CD8-positive, alpha-beta memory T cell (primary cell): ENCODE measurements at places on chromosomes 7 and 10.
A peak's percentile ranks its signal among the peaks of the same experiment; 100 is the strongest.

- DNase-seq, result no peak
These were observed 659 bp downstream of the OPTN start for GRCh38 chr10:13100349-13101294.

GRCh38 chr10:93319896-93320295 is 162.2 kb downstream of the MYOF start:
- DNase-seq, result no peak

GRCh38 chr7:129202058-129202777 is 13.8 kb downstream of the SMO start:
- DNase-seq, result no peak

GRCh38 chr7:144386741-144387140 is 16.8 kb downstream of the NOBOX start:
- no peak for DNase-seq

GRCh38 chr7:74606101-74606908 is 51.2 kb upstream of the GTF2I start:
- DNase-seq, result no peak

- no peak for DNase-seq
These were observed 66.7 kb upstream of the FGL2 start for GRCh38 chr7:77266291-77266794.

- DNase-seq, result no peak
These were observed 161.0 kb upstream of the POT1 start for GRCh38 chr7:125090596-125090995.

DNA sequence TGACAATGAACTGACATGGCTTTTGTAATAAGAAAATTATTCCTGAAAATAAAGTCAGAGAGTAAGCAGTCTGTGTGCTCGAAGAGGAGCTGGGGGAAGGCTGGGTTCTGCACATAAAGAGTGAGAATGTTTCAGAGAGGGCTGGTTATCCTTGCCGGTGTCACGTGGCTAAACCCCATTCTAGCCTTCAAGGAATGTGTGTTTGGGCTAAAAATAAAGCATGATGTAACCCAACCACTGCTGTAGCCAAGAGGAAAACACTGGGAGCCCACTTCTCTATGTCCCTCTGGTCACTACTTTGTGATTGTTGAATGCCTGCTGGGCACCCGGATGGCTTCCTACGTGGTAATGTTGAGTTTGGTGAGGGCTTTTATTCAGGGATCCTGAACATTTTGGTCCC is 23.5 kb downstream of the WDFY4 start:
- DNase-seq, result no peak

DNA sequence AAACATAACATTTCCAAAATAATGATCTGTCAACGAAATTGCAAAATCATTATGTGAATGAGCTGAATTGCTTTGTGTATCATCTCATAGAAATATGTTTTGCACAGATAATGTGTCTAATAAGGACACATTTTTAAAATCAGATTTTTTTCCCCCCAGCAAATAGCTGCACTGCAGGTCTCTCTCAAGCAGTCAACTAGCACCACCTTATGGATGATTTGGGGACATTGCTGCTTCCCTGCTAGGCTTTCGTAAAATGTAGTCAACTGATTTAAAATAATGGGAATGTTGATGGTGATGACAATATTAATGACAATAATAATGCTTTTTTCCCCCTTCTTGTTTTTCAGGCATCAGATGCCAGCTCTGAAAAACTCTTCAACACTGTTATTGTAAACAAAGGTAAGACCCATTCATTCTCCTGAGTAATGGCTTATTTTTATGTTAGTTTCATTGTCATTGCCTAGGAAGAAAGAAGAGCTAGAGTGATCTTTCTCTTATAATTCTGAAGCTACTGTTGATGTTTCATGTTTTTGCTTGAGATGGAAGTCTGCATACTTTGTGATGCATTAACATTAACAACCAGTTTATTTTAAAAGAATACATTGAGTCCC is 433.6 kb upstream of the GALNT17 start:
- DNase-seq, result peak; percentile 57

DNA sequence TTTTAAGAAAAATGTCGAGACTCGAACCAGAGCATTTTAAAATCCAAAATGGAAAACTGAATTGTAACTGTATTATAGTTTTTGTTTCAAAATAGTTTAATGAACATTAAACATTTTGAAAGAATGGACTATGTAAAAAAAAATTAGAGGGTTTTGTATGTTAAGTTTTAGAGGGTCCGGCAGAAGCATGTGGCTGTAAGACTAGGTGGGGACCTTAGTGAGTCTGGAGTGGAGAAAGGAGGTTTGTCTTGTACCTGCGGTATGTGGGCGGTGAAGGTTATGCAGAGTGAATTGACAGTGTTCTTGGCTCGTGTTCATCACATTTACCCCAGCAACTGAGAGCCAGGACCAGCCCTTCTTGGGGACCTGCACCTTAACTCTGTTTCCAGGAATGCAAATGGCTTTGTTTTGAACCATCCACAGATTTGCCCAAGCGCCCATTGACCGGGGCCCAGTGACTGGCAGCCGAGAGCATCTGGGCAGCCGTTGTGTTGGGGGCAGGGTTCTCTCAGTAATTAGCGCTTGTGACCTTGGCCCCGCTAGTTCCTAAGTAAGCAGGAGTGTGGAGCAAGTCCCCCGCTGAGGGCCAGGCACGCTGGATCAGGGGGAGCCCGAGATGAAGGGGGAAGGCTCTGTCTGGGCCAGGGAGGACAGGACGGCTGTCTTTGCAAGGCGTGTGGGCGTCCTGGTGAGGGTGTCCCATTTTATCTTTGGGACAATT is 1.4 kb upstream of the KLF6 start:
- no peak for DNase-seq

GRCh38 chr7:158108646-158109293 is 478.9 kb downstream of the PTPRN2 start:
- no peak for DNase-seq

DNA sequence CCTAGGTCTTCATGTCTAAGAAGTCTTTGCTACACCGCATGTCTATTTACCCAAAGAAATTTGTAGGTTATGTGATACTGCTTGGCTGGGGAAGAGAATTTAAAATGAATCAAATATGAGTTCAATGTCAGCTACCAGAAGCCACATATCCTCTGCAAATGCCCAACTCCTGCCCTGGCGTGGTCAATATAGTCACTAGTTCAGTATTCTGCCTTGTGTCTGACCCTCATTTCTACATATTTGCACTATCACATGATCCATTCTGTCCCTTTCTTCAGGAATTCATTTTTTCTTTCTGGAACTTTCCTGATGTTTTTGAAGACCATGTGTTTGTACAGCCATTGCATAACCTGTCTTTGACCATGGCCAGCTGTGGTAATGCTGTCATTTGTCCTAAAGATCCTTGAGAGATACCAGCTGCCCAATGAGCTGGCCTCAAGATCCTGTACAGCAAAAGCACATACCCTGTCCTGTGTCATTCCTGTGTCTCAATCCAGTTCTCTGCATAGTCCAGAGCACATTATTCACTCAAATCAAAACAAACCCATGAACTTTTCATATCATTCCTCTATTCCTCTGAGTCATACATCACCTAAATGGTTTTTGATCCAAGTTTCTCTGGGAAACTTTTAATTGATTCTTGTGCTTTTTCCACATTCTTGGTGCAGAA is 524.5 kb downstream of the PARD3 start:
- no peak for DNase-seq

- DNase-seq, result no peak
These were observed 34.9 kb downstream of the ZCCHC24 start for GRCh38 chr10:79410315-79411094.

- no peak for DNase-seq
These were observed 46.4 kb downstream of the ABCB5 start for GRCh38 chr7:20661884-20662283.

- DNase-seq, result peak; percentile 70
These were observed 98.8 kb downstream of the CHST15 start for GRCh38 chr10:123994417-123995081.

GRCh38 chr10:5659702-5660528 is 6.5 kb downstream of the ASB13 start:
- no peak for DNase-seq

DNA sequence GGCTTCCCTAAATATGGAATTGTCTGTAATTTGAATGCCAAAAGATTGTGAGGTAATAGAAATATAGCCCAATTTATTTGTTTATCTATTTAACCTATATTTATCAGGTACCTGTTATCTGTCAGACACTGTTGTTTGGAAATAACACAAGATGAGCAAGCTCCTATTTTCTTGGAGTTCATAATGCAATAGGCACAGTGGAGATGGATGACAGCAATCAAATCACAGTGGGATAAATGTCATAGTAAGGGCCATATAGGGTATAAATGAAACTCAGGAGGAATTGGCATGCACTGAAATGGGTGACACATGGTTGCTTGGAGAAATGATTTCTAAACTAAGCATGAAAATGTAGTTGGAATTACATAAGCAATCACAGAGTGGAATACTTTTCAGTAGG is 761.8 kb upstream of the MBL2 start:
- DNase-seq, result no peak

DNA sequence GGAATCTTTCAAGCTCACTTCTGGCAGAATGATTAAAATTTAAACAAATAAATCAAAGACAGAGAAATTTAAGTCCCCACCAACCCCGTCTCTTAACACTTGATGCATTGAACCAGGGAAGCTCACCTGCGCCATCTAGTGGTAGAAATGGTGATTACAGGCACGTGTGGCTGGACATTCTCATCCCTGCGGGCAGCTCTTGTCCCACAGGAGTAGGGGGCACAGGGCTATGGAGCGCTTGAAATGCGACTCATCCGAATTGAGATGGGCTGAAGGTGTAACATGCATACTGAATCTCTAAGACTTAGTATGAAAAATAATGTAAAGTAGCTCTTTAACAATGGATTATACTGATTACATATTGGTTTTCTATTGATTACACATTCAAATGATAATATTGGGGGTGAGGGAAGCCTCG is 24.8 kb upstream of the SLIT1 start:
- peak; percentile 58 for DNase-seq

GRCh38 chr7:138417078-138417700 is 42.9 kb upstream of the TRIM24 start:
- no peak for DNase-seq

DNA sequence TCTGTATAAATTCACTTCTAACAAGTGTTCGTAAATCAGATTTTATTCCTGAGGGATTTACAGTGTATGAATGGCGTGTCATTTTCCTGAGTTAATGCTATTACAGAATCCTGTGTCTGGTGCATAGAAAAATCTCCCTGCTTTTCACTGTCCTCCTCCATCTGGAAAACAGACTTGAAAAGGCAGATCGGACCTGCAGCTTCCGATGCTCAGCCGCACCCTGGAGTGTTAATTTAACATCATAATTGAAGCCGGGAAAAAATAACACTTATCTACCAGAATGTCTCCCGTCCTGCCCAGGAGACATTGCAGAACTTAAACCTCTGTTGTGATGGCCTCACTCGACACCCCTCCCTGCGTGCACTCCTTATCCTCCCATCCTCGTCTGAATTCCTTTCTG is 442.1 kb upstream of the FOXK1 start:
- no peak for DNase-seq

- DNase-seq, result no peak
These were observed 25.8 kb downstream of the STEAP1 start for GRCh38 chr7:90180011-90180585.

- no peak for DNase-seq
These were observed 31.2 kb upstream of the FFAR4 start for GRCh38 chr10:93535293-93535692.

GRCh38 chr10:33303988-33304387 is 30.5 kb downstream of the NRP1 start:
- DNase-seq, result no peak

DNA sequence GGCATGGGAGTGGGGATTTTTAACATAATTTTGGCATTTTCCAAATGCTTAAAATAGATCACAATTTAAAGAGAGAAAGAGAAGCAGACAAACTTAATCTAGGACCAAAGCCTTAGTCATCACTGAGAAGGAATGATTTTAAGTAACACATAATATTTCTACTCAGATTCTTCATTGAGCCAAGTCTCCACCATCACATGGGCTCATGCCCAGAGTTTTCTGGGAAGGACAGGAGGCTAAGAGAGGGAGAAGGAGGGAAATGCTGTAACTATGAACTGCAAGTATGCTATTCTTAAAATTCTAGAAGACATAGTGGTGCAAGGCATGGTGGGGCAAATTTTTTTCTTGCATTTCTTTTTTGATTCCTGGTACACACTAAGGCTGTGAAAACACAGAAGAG is 23.8 kb upstream of the UBE2D1 start:
- no peak for DNase-seq

DNA sequence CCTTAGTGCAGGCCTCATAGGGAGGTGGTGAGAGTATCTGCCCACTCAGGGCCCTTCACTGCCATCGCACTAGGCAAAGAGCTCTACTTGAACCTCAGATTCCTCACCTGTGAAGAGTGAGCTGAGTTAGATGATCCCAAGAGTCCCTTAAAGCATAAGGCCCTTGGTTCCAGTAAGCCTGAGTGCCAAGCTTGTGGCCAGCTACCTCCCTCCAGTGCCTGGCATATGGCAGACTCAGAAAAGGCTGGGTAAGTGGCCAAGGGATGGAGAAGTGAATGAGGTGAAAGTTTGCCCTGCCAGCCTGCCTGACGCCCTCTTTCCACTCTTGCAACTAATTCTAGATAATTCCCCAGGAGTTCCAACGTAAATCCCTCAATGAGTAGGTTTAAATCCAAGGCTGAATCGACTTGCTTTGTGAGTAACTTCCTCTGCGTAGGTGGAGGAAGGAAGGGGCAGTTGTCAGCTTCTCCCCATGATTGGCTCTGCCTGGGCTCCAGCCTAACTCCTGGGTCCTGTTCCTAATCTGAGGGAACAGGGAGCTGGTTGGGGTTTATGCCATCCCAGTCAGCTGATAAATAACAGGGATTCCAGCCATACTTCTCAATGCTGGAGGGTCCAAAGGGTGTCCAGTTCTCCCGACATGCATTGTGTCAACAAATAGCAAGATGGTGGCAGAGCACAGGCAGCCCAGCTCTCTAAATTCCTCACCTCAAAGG is 14.2 kb downstream of the DUSP5 start:
- no peak for DNase-seq

DNA sequence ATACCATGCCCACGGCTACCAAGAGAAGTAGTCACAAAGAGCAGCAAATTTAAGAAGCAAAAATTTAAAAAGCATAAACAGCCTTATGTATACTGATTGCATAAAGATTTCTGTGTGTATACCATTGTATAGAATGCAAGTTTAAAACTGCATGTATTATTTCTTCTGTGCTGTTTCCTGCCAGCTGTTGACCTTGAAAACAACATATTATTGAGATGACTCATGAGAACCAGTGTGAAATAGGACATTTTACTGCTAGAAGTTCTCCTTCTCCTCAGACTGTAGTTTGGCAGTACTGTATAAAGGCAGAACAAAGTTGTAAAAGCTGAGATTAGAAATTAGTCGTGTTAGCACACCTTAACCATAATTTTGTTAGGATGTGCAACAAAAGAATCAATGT is 42.3 kb upstream of the SGCE start:
- DNase-seq, result no peak

- DNase-seq, result no peak
These were observed 12.4 kb downstream of the CPA5 start for GRCh38 chr7:130356876-130357611.

DNA sequence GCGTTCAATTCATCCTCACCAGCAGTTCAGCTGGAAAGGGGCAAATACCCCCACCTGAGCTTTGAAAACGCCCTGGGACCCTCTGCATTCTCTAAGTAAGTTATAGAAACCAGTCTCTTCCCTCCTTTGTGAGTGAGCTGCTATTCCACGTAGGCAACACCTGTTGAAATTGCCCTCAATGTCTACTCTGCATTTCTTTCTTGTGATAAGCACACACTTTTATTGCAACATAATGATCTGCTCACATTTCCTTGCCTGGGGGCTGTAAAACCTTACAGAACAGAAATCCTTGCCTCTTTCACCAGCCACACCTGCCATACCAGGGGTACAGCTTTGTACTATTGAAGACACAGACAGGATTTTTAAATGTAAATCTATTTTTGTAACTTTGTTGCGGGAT is 155.8 kb upstream of the LANCL2 start:
- no peak for DNase-seq

- DNase-seq, result no peak
These were observed 5.3 kb downstream of the FBH1 start for GRCh38 chr10:5895365-5895764.
